ENCODE measurements at places on chromosomes 12 and 14. TPM values are rescaled to one million over a fixed set of nuclear protein-coding genes. Genes with fewer than 3 reads are reported as not detected.

- peaks cover 4% of the 10 kb centered on the region for H3K27me3 ChIP-seq
- H3K36me3 ChIP-seq: no peaks in the 10 kb centered on the region
- no peak for DNase-seq
- H3K4me3 ChIP-seq: no peak overlapping the region
- peaks cover 36% of the 10 kb centered on the region for H3K4me1 ChIP-seq
- H3K27ac ChIP-seq: no peak overlapping the region
Measured at GRCh38 chr12:15698377-15698871, 90.8 kb downstream of the EPS8 start.

GRCh38 chr14:73943083-73943482, 6.8 kb downstream of the FAM161B start:
- peak overlapping the region; percentile 1 for H3K27ac ChIP-seq
- no peak overlapping the region for H3K4me3 ChIP-seq
- no peaks in the 10 kb centered on the region for H3K36me3 ChIP-seq
- no peaks in the 10 kb centered on the region for H3K27me3 ChIP-seq
- no peaks in the 10 kb centered on the region for H3K4me1 ChIP-seq

GRCh38 chr12:88725592-88726143, 145.4 kb upstream of the KITLG start:
- DNase-seq: no peak
- no peaks in the 10 kb centered on the region for H3K36me3 ChIP-seq
- H3K4me3 ChIP-seq: no peak overlapping the region
- H3K27me3 ChIP-seq: no peaks in the 10 kb centered on the region
- no peaks in the 10 kb centered on the region for H3K4me1 ChIP-seq

The ACSS3 gene
- not detected for total RNA-seq

GRCh38 chr12:95216711-95217376, 423 bp downstream of the FGD6 start:
- H3K4me3 ChIP-seq: peak overlapping the region; percentile 87
- H3K27me3 ChIP-seq: peaks cover 7% of the 10 kb centered on the region
- no peak for DNase-seq
- peaks cover 46% of the 10 kb centered on the region for H3K4me1 ChIP-seq
- H3K36me3 ChIP-seq: peaks cover 4% of the 10 kb centered on the region

DNA sequence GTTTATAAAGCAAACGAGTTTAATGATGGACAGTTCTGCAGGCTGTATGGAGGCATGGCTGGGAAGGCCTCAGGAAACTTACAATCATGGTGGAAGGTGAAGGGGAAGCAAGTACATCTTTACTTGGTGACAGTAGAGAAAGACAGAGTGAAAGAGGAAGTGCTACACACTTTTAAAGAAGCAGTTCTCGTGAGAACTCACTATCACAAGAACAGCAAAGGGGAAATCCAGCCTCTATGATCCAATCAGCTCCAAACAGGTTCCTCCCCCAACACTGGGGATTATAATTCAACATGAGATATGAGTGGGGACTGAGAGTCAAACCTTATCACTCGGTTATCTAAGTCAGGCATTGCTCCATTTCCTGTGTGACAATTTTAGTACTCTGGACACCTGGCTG, 189.9 kb upstream of the CNTN1 start:
- no peak for DNase-seq
- no peaks in the 10 kb centered on the region for H3K36me3 ChIP-seq
- no peak overlapping the region for H3K4me3 ChIP-seq

- H3K27ac ChIP-seq: no peak overlapping the region
- no peaks in the 10 kb centered on the region for H3K27me3 ChIP-seq
- H3K4me3 ChIP-seq: no peak overlapping the region
- peaks cover 12% of the 10 kb centered on the region for H3K4me1 ChIP-seq
- no peak for DNase-seq
- no peaks in the 10 kb centered on the region for H3K36me3 ChIP-seq
Measured at GRCh38 chr12:54439096-54439495, 20.0 kb upstream of the ITGA5 start.

DNA sequence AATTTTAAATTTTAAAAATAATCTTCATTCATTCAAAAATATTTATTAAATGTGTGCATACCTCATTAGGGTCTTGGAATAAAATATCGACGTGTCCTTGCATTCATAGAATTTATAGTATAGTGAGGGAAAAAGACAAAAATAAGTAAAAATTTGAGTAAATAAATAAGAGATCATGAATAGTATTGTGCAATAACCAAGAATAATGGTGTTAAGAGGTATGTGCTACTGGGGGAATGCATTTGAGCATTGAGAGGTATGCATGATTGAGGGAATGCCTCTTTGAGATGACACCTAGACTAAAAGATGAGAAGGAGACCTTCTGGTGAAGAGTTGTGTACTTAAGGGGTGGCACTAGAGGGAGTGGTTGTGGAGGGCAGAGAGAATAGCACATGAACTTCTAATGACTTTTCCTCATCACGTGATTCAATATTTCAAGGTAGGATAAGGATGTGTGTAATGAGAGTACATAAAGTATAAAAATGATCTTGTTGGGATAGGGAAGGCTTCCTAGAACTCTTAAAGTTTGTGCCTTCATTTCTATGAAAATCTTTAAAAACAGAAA, 18.8 kb upstream of the CATSPERB start:
- DNase-seq: no peak
- H3K36me3 ChIP-seq: no peaks in the 10 kb centered on the region
- no peaks in the 10 kb centered on the region for H3K27me3 ChIP-seq

The RCOR1 gene
- 19.5 TPM for total RNA-seq

GRCh38 chr12:3732901-3733300, 20.0 kb downstream of the CRACR2A start:
- H3K27me3 ChIP-seq: no peaks in the 10 kb centered on the region
- H3K36me3 ChIP-seq: peaks cover 2% of the 10 kb centered on the region
- H3K4me3 ChIP-seq: no peak overlapping the region
- H3K4me1 ChIP-seq: peaks cover 28% of the 10 kb centered on the region
- no peak overlapping the region for H3K27ac ChIP-seq
- DNase-seq: no peak

DNA sequence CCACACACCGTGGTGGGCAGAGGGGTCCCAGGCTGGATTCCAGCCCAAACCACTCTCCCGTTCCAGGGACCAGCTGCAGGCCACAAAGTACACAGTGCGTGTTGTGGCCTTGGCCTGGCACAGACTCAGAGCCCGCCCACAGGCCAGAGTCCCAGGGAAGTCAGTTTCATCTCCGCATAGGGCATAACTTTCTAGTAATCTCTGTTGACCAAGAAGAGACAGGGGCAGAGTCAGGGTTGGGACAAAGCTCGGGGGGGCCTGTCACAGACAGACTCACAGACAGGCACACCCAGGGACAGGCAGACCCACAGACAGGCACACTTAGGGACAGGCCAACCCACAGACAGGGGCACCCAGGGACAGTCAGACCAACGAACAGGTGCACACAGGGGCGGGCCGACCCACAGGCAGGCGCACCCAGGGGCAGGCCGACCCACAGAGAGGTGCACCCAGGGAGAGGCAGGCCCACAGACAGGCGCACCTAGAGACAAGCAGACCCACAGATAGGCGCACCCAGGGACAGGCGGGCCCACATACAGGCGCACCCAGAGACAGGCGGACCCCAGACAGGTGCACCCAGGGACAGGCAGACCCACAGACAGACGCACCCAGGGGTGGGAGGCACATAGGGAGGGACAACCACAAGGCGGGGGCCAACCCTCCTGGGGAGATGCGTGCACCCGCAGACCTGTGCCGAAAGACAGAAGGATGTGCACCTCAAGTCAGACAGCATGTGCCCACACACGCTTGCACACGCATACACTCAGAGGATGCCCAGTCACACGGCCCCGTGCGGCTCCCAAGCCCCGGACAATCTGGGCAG, 323.3 kb upstream of the RTL1 start:
- H3K27ac ChIP-seq: no peak overlapping the region
- H3K27me3 ChIP-seq: peaks cover 6% of the 10 kb centered on the region
- no peak for DNase-seq

The FITM1 gene
- total RNA-seq: 0.46 TPM

The LDHB gene
- 1,488 TPM for total RNA-seq

DNA sequence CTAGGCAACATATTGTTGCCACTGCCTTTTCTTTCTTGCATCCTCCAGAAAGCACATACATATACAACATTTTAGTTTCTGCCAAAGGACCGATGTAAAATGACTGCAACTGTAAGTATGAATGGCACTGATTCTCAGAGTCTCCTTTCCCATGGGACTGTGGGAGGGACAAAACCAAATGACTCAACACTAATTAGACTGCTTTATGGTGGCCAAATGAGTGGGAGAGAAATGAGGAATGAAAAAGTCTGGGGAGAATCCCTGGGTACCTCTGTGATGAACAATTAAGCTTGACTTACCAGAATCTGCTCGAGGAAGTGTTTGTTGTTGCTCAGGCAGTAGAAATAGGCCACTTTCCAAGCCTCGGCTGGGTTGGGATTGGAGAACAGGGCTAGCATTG, 10.1 kb downstream of the ZFYVE26 start:
- H3K27me3 ChIP-seq: no peaks in the 10 kb centered on the region
- H3K36me3 ChIP-seq: peaks cover 7% of the 10 kb centered on the region
- DNase-seq: no peak
- H3K27ac ChIP-seq: no peak overlapping the region
- H3K4me1 ChIP-seq: no peaks in the 10 kb centered on the region

DNA sequence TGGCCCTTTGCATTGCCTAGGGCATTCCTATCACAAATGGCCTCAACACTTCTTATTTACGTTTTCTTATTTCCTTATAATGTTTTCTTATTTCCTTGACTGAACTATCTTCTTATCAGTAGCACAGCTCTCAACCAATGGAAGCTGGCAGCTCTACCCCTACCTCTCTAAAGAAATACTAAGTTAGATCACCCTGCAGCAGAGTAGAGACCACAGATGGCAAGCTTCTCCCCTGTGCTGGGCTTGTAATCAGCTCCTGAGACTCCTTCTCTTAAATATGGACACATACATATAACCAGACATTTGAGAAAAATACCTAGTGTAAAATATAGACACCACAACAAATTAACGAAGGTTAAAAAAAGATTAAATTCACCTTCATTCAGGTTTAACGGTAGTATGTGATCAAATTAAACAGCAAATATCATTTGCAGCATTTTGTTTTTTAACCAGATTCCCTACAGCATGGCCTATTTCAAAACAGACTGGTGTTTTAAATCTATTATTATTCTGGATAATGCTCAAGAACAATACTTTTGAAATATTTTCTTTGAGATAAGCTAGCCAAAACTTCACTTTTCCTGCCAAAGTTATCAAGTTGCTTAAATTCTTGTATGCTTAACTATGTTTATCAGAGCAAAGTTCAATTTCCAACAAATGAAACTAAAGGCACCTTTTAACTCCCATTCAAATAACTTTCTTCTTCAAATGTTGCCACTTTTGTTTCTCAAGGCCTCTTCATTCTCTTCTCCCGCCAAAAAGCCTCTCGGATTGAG, 54.3 kb downstream of the SLC41A2 start:
- H3K27me3 ChIP-seq: peaks cover 7% of the 10 kb centered on the region
- no peak overlapping the region for H3K27ac ChIP-seq
- no peaks in the 10 kb centered on the region for H3K4me1 ChIP-seq
- no peaks in the 10 kb centered on the region for H3K36me3 ChIP-seq
- no peak for DNase-seq

- H3K4me1 ChIP-seq: peaks cover 52% of the 10 kb centered on the region
- no peak overlapping the region for H3K4me3 ChIP-seq
- H3K27ac ChIP-seq: peak overlapping the region; percentile 38
- peaks cover 10% of the 10 kb centered on the region for H3K36me3 ChIP-seq
Measured at GRCh38 chr14:65079201-65079600, 23.1 kb downstream of the MAX start.

GRCh38 chr12:122887819-122888212, 8.1 kb downstream of the VPS37B start:
- peaks cover 25% of the 10 kb centered on the region for H3K27me3 ChIP-seq
- H3K4me3 ChIP-seq: peak overlapping the region; percentile 86
- peaks cover 8% of the 10 kb centered on the region for H3K36me3 ChIP-seq
- DNase-seq: no peak
- H3K4me1 ChIP-seq: peaks cover 93% of the 10 kb centered on the region

Measured in activated T-cell treated with anti-CD3 and anti-CD28 coated beads, Interleukin-2, amount 50 U/mL, for 72 hours (primary cell).